ENCODE measurements at places on chromosomes 2 and 18. TPM values are rescaled to one million over a fixed set of nuclear protein-coding genes. Genes with fewer than 3 reads are reported as not detected.

DNA sequence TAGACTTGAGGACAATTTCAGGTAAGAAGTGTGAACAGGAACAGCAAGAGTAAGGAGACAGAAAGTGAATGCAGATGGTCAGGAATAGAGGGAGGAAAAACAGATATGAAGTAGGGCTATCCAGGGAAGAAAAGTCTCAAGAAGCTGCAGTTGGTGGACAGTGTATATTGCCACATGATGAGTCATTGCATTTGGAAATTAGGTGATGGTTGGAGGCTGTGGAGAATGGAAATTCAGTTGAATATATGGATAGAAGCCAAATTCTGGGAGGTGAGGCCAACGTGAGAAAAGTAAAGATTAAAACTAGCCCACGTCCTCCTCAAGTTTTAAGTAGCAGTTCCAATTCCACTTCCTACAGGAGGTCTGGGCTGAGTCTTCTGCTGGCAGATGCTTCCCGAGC is 158.4 kb downstream of the UBE2E3 start:
- DNase-seq = no peak

- DNase-seq = no peak
Observed at GRCh38 chr2:147542351-147542750, 302.5 kb upstream of the ACVR2A start.

- no peak for DNase-seq
Observed at GRCh38 chr2:162182395-162182794, 30.3 kb upstream of the GCG start.

The PXDN gene
- total RNA-seq = 5.4 TPM

The LHCGR gene
- total RNA-seq = not detected

The ATRAID gene
- total RNA-seq = 106 TPM

GRCh38 chr2:19839438-19839837 is 62.3 kb downstream of the TTC32 start:
- no peak for DNase-seq
